ENCODE measurements at places on chromosomes 3 and 15.

DNA sequence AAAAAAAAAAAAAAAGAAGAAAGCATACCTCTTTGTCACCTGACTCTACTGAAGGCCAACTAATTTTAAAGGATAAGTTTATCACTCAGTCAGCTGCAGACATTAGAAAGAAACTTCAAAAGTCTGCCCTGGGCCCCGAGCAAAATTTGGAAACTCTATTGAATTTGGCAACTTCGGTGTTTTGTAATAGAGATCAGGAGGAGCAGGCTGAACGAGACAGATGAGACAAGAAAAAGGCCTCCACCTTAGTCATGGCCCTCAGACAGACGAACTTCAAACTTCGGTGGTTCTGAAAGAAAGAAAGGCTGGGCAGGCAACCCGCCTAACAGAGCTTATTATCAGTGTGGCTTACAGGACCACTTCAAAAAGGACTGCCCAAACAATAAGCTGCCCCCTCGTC, 18.5 kb downstream of the GLDN start:
- DNase-seq, result no peak

DNA sequence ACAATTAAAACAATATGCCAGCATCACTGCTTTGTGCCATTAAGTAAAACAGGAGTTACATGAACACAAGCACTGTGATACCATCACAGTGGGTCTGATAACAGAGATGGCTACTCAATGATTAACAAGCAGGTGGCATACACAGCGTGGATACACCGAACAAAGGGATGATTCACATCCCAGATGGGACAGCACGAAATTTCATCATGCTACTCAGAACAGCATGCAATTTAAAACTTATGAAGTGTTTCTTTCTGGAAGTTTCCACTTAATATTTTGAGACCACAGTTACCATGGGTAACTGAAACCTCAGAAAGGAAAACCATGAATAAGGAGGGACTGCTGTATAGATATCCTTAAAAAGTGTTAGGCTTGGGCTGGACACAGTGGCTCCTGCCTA, 44.5 kb downstream of the SLC24A1 start:
- DNase-seq, result no peak

- no peak for DNase-seq
These were observed 456.5 kb upstream of the THRB start for GRCh38 chr3:24951180-24951579.

DNA sequence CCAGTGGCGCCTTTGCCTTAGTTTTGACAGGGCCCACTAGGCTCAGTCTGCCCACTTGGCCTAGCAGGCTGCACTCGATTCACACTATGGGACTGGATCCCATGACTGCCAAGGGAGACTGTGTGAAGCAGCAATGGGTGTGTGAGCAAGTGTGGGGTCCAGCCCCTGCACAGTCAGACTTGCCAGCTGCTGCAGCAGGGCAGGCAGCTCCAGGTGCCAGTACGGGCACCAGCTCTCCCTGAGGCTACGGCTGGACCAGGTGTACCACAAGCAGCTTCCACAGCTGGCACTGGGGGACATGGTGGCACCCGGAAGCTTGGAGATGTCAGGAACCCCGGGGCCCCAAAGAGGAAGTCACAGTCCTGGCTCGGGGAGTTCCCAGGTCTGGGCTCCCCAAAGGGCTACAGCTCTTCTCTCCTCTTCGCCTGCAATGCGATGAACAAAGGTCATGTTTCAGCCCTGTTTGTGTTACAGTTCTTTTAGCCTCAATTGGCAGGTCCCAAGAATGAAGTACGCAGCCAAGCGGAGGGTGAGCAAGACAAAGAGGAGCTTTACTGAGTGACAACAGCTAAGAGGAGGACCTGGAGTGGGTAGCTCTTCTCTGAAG, 67.1 kb downstream of the PIK3CB start:
- no peak for DNase-seq

- DNase-seq, result peak; percentile 36
These were observed 6.6 kb upstream of the ADGRG7 start for GRCh38 chr3:100602506-100603444.

DNA sequence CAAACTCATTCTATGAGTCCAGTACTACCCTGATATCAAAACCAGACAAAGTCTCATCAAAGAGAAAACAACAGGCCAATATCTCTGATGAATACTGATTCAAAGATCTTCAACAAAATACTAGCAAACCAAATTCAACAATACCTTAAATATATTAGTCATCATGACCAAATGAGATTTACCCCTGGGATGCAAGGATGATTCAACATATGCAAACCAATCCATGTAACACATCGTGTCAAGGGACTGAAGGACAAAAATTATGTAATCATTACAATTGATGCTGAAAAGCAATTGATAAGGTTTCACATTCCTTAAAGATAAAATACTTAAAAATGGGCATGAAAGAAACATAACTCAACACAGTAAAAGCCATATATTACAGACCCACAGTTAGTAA, 1476.9 kb downstream of the SI start:
- DNase-seq, result no peak

DNA sequence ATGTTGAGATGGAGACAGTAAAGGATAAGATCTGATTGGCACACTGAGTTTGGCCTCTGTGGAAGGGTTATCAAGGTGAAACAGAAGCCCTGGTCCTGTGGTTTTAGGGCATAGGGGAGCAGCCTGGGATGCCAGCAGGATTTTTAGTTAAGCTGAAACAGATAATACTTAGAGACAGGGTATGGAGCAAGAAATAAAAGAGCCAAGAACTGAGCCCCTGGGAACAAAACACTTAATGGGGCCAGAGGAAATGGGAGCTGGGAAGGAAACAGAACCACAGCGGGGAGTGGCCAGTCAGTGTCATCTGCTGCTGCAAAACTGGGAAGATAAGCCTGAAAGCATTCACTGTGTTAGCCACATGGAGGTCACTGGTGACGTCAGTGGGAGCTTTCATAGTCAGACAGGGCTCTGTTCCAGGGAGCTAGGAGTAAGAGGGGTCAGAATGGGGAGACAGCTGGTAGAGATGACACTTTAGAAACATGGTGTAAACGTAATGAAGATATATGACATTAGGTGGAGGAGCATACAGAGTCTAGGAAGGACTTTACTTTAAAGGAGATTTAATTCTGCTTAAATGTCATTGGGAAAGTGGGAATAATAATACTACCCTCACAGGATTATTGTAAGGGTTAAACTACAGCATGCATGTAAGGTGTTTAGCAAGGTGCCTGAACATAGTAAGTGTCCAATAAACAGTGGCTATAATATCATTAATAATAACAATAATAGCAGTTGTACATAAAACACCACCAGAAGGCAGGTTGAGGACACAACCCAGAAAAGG, 172.7 kb upstream of the CTNNB1 start:
- DNase-seq, result no peak

DNA sequence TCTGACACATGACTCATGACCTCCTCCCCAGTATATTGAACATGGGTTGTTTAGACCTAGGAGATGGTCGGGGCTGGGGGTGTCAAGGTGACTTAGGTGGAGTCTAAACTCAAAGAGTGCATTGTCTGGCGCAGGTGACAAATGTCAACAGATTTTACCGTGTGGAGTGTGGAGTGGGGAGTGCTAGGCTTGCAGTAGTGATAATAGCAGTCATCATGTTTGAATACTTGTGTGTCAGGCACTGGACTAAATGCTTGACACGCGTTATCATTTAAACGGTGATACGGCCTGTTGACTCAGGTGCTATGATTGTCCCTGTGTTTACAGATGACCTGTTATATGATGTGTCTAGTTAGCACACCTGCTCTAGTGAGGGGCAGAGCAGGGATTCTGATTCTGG, 30.8 kb downstream of the MUC20 start:
- DNase-seq, result no peak

DNA sequence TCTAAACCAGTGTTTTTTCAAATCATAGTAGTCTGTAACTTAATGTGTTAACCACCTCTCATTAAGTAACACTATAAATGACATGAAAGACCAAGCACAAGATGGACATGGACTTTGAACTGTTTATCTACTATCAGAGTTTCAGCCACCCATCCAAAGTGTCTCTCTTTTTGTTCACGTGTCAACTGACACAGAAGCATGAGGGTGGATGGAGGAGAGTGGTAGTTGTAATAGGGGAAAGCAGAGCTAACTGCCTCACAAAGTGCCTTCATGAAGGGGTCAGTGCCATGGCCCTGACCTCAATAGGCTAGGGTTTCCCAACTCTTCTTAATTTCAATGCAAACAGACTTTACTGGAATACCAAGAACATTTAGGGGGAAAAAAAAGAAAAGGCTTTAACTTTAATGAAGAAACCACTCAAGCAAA, 32.1 kb upstream of the TRPM7 start:
- DNase-seq, result no peak

- DNase-seq, result no peak
These were observed 77.3 kb upstream of the PHLDB2 start for GRCh38 chr3:111781561-111782446.

GRCh38 chr15:63726491-63726890, 107.3 kb downstream of the HERC1 start:
- DNase-seq, result no peak

DNA sequence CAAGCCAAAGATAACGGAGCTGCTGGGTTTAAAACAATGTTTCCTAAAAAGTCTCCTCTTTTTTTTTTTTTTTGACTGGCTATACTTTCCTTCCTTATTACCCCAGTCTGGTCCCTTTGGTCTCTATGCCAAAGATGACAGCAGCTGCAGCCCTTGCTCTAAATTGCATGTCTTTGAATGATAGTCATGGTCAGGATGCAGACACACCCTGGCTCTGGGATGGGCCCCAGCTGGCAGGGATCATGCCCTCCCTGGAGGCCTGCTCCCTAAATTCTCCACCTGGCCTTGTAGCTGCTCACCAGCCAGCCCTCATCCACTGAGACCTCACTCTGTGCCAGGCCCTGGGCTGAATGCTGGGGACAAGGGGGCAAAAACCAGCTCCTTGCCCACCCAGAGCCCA, 95.8 kb downstream of the MESD start:
- no peak for DNase-seq

GRCh38 chr3:65005486-65005885, 317.7 kb upstream of the ADAMTS9 start:
- no peak for DNase-seq

- DNase-seq, result no peak
These were observed 63.3 kb upstream of the STRIT1 start for GRCh38 chr3:155356594-155357370.

GRCh38 chr3:3192286-3192675, 12.8 kb upstream of the CRBN start:
- no peak for DNase-seq

GRCh38 chr15:57198131-57198530, 178.2 kb upstream of the CGNL1 start:
- no peak for DNase-seq

GRCh38 chr3:149366031-149366430, 11.4 kb downstream of the TM4SF1 start:
- DNase-seq, result no peak

GRCh38 chr3:39154280-39155021, 1.1 kb upstream of the CSRNP1 start:
- DNase-seq, result no peak

GRCh38 chr3:183871541-183871940, 13.1 kb downstream of the PARL start:
- no peak for DNase-seq

- no peak for DNase-seq
These were observed 28.8 kb upstream of the RYK start for GRCh38 chr3:134279466-134279865.

DNA sequence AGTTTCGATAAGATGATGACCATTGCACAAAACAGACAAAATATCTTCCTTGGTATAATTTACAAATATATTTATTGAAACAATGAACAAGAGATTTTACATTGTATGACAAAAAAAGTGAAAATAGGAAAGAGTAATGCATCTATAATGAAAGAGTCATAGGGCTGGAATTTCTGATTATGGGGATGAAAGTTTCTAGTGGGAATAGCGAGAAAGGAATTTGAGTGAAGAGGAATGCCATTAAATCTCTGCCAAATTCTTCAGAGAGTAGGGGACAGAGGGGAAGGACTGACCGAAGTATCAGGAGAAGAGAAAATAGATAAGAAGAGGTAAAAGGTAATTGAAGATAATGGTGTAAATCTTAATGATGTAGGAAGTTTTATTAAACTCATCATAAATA, 125.4 kb downstream of the VGLL3 start:
- DNase-seq, result no peak

GRCh38 chr3:46948830-46949671, 27.5 kb downstream of the CCDC12 start:
- no peak for DNase-seq

DNA sequence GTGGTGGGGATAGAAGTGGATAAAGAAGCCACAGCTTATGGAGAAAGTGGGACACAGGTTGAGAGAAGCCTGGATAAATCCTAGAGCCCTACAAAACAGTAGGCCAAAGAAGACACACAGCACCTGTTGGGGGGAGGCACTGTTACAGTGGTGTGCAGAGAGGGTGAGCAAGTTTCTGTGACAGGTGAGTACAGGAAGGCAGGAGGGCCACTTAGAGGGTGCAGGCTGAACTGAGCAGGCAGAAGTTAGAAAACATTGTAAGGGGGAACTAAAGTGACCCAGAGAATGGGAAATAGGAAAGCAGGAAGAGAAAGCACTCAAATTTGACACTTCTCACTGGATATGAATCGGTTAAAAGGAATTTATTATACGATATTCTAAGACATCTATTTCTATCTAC, 146.1 kb upstream of the TMCO5A start:
- no peak for DNase-seq

DNA sequence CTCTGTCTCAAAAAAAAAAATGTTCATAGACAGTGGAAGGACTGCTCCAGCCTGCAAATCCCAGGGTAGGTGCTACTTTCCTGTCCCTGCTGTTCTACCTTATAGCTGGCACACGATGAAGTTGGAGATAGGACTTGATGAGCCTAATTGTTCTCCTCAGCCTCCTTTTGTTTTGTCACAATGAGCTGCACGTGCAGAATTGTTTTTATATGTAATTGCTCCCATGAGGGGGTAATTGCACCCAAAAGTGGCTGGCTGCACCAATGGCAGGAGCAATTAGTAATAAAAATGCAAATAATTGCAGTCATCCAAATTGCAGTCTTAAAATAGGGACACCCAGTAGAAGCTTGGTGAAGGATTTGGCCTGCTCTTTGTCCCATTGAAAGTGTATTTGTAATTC, 63.0 kb upstream of the PFN2 start:
- no peak for DNase-seq

GRCh38 chr15:96574782-96575181, 244.3 kb downstream of the NR2F2 start:
- DNase-seq, result no peak

All from epithelial cell of prostate (primary cell).